Activated T-cell treated with anti-CD3 and anti-CD28 coated beads for 48 hours (primary cell): ENCODE measurements at places on chromosomes 12 and 14.

DNA sequence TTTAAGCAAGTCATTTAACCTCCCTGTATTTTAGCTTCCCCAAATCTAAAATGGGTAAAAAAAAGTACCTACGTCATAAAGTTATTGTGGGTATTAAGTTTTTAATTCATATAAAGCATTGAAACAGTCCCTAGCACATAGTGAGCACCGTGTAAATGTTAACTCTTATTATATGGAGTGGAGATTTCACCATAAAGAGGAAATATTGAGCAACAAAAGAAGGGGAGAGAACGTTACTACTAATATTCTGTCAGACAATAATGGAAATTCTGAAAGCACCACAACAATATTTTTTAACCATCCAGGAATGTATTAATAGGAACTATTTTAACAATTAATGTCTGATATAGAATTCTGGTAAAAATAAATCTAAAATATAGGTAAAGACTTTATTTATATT, 7.8 kb upstream of the CD163L1 start:
- no peak for DNase-seq

DNA sequence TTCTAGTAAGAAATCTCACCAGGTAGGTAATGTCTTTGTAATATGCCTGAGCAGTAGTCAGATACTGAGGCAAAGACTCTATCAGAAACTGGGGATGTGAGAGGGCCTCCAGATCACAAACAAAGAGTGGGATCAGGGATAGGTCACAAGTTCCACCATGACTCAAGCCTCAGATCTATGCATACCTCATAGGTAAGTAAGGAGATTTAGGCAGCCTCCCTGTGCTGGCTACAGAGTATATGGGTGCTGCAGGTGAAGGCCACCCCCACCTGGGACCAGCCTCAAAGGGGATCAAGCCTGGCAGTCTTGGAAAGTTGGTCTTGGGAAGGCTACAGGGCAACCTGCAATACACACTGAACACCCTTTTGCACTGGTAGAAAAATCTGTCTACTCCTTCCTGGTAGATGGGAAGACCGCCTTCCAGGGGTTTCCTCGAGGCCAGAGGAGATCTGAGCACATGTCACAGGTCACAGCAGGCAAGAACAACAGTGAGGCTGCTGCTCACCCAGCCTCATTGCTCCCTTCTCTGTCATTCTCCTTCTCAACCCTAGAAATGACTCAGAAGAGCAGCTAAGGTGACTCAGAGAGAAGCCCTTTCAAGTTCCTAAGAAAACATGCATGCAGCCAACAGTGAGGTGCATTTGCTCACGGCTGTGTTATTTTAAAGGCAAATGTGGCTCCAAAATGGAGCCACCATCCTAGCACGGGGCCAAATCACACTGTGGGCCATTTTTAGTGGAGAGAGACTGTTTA, 143.4 kb upstream of the CDKN3 start:
- no peak for DNase-seq

DNA sequence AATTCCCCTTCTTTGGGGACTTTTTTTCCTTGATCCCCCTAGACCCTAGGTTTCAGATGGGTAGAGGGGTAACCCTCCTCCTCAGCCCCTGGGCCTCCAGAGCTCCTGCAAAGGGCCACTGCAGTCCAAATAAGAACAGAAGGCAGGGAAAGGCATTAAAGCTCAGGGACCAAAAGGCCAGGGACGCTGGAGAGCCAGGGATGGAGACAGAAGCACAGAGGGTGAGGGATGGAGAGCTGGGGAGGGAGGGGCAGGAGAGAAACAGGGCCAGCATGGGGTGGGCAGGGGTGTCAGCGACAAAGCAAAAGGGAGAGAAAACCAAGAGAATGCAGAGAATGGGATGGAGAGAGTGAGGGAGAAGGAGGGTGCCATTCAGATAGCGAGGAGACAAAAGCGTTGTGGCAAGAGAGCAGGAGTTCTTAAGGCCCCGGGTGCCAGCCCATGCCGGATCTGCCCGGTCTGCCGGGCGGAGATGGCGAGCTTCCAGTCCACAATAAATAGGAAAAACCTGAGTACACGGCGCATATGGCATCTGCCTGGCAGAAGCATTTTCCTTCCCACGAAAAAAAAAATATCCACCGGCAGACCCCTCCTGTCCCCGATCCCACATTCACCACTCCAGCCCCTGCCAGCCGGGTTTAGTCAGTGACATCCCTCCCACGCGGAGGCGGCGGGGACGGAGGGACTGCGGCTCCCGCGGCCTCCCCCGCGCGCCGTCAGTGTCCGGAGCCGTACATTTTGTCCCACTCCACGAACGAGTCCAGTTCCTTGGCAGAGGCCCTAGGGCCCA, 28.6 kb downstream of the FIGNL2 start:
- no peak for DNase-seq

- no peak for DNase-seq
Measured at GRCh38 chr12:75478116-75478794, 2.3 kb upstream of the GLIPR1 start.

DNA sequence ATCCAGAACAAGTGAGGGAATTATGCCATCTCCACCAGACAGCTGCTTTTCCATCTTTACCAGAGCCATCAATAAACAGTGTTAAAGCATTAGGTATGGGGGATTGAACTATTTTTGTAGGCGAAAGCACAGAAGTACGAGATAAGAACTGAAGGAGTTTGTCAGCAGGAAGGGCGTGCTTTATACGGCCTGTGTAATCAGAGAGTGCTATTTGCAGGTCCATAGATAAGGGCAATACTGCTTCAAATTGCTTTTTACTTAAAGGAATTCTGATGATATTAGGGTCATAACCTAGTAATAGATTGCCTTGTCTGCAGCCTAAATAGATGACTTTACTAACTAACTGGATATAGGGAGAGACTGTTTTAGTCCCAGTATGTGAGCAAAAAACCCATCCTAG, 20.3 kb upstream of the CLEC4E start:
- no peak for DNase-seq

DNA sequence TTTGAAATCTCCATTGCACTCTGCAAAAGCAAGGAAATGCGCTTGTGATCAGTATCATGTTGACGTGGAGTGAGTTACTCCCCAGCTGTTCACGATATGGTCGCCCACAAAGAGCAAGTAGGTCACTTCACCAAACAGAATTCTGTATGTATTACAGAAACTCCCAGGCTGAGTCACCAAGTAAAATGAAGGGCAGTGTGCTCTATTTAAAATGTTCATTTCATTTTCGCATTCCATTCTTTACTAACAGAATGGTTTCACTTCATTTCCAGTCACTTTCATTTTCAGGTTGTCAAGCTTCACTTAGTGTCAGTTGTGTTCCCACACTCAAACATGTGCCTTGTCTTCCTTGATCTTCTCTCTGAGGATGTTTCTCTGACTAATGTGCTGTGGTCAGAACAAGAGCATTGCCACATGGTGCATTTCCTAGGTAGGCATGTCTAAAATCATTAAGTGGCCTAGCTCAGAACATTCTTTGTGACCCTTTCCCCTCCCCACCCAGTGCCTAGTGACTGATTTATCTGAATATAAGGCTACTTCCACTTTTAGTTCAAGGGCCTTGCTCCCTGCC, 391.2 kb downstream of the RAD51B start:
- peak; percentile 17 for DNase-seq

GRCh38 chr12:87274594-87275245, 754.5 kb downstream of the C12orf50 start:
- DNase-seq: no peak

GRCh38 chr12:93790472-93791152, 113.4 kb downstream of the CRADD start:
- DNase-seq: no peak

DNA sequence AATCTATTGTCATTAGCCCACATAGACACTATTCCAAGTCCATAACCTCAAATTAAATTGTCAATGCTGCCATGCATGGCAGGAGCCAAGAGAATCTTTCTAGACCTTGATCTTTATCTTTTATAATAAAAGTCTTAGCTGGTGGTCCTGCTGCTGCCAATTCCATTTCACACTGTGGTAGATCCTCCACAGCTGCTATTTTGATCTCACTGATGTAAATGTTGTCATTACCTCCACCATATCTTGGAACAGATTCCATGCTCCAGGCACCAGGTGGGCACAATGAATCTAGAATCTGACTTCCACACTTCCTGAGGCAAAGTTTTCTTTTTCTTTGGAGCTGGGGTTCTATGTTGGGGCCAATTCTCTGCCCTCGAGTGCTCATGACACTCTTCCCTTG, 161.2 kb downstream of the TMTC3 start:
- DNase-seq: no peak

- DNase-seq: no peak
Measured at GRCh38 chr12:99259040-99259934, 388.3 kb upstream of the GARIN6 start.

- DNase-seq: no peak
Measured at GRCh38 chr14:103100281-103101121, 6.0 kb downstream of the EXOC3L4 start.

DNA sequence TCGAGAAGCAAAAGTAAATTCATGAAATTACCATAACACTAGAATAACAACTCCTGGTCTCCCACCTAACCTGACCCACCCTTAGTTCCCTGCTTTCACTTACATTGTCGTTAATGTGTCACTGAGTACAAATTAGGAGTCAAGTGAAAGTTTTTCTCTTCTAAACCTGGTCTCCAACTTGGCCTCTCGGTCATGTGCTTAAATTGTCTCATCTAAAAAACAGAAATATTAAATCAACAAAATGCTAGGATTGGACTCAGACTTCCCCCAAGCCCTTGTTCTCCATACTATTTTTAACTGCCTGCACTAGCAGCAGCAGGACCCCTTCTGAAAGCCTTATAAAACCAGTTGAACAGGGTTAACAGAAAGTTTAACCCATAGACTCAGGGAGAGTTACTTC, 1.8 kb upstream of the BTG1 start:
- DNase-seq: no peak

DNA sequence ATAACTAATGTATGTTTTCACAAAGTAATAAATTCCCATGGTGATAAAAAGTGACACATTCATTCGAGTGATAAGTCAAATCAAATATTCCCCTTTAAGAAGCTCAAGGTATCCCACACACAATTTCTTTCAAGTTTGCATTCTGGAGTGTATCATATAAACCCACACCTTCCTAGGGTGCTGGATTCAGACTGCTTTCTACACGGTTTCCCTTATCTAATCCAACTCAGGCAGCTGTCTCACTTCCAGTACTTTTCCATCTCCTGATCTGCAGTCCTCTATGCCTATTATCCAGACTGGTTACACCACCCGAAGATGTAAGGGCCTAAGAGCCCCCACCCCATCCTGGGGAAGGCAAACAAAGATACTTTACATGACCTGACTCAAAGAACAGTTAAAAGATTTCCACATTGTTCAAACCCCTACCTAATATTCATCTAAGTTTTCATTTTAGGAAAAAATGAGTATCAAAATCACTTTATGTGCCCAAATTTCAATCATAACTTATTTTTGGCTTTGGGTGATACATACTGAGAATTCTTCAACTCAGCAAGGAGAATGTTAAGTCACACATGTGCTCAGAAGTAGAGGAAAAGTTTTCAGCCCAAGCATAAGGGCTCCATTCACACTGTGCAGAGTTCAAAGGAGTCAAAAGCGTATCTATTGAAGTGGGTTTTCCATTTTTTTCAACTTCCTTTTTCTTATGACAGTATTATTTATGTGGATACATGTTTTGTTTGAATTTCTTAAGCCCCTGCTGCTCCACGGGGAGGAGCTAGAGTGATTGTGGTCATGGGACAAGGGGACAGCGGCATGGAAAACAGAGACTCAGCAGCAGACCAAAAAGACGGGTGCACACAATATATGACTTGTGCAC, 41.8 kb downstream of the CORO1C start:
- DNase-seq: peak; percentile 33
